CD4-positive, alpha-beta T cell treated with Interleukin-12 subunit alpha and Interleukin-12 subunit beta, for 1 hour (primary cell): ENCODE measurements at places on chromosomes 1 and 21.
A peak's percentile ranks its signal among the peaks of the same experiment; 100 is the strongest.

DNA sequence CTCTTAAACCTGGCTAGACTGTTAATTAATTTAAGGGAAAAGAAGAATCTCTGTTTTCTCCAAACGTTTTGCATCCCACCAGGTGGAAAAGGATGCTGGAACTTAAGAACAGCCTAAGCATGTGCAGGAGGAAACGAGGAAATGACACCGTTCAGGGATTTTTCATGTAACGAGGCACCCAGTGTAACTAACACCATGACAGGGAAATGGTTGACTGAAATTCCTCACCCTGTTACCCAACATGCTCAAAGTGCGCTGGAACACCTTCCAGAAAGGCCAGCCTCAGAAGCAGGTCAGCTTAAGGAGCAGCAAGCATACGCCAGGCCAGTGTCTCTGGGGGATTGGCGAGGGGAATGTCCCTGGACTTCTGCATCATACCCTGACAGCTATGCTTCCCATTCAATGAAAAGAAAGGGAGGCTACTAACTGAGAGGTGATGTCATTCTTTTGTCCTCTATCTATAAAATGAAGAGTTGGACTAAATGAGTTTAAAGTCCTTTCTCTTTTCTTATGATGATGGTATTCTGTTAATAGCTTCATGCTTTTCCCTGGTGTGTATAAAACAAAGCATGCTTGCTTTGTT is 21.6 kb downstream of the TNN start:
- DNase-seq = no peak

GRCh38 chr1:36223381-36223995 is 755 bp upstream of the THRAP3 start:
- peak; percentile 71 for DNase-seq

- no peak for DNase-seq
Measured at GRCh38 chr1:160082926-160083325, 1.6 kb downstream of the KCNJ9 start.

GRCh38 chr21:43328185-43328957 is 98.6 kb downstream of the SIK1 start:
- DNase-seq = no peak

DNA sequence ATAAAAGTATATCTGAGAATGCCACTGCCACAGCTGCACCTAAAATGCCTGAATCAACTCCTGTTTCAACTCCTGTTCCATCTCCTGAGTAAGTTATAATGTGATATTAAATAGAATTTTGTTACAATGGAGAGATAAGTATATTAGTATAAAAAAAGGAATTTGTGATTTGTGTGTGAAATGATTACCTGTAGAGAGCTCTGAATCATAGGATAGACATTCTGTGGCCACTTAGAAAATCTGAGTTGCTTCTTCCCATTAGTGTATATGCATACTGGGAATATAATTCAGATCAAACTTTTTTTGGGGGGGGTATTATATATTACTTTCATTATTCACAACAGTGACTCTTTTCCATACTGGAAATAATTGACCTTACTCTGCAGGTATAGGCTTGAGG is 52.9 kb downstream of the SUCO start:
- DNase-seq = no peak
